Caco-2 (cell line): ENCODE measurements at places on chromosomes 1 and 21. TPM values are rescaled to one million over a fixed set of nuclear protein-coding genes. Genes with fewer than 3 reads are reported as not detected.

GRCh38 chr21:32519945-32520874, 65.1 kb downstream of the TCP10L start:
- DNase-seq = no peak

Gene CGN
- 147 TPM in 2 replicates for total RNA-seq

Gene IER5
- 8.6 and 9.4 TPM in 2 replicates for total RNA-seq

Gene PROK1
- total RNA-seq = not detected in 2 replicates
